ENCODE measurements at places on chromosomes 13 and 19.

- no peak for DNase-seq
Observed at GRCh38 chr13:110540871-110541525, 20.5 kb downstream of the RAB20 start.

GRCh38 chr19:34925278-34925855 is 1.3 kb upstream of the ZNF30 start:
- no peak for DNase-seq

DNA sequence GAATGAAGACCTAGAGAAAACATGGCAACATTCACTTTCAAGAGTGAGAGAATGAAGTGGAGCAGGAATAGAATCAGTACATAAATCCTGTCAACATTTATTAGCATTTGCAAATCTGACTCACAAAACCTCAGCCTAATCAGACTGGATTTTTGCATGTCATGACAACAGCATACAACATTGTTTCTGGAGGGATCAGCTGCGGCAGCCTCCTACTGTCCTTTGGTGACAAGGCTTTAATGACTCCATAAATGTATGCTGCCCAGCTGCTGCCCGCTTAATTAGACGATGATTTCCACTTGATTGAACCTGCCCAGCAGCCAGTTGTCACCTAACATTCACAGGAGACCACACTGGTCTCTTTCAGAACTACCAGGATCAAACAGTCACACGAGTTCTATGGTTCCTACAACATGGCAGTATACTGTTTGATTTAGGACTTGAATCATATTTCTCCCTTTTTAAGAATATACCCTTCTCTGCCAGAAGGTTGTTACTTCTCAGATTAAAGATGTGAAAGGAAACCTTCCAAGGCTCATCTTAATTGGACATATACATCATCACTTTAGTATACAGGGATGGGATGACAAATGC is 9.3 kb downstream of the EBPL start:
- DNase-seq = no peak

- no peak for DNase-seq
Observed at GRCh38 chr19:50567882-50568727, at the start of gene LRRC4B. LRRC4B (minus strand) TSS chr19:50568435; CDS start chr19:50548838, 19,597 bp downstream.

GRCh38 chr13:75216038-75216437 is 265.9 kb downstream of the TBC1D4 start:
- DNase-seq = no peak
